ENCODE measurements at places on chromosomes 4 and X.

GRCh38 chr4:119314356-119314755 is 7.6 kb downstream of the FABP2 start:
- DNase-seq = peak; percentile 46

DNA sequence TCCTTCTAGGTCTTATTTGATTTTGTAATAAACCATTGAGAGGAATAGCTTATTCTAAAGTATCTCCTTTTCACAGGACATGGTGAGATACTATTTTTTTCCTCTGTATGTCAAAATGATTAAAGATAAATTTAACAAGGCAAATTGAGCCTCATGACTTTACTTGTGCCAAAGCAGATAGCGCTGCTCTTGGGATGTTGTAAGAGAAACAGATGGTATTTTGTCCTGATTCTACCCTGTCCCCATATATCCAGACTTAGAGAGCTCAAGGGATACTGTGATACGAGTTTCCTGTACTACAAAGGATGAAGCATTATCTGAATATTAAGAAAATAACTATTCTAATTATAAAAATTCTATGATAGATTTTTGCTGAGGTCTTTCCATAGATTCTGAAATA is 34.0 kb downstream of the EMCN start:
- no peak for DNase-seq

DNA sequence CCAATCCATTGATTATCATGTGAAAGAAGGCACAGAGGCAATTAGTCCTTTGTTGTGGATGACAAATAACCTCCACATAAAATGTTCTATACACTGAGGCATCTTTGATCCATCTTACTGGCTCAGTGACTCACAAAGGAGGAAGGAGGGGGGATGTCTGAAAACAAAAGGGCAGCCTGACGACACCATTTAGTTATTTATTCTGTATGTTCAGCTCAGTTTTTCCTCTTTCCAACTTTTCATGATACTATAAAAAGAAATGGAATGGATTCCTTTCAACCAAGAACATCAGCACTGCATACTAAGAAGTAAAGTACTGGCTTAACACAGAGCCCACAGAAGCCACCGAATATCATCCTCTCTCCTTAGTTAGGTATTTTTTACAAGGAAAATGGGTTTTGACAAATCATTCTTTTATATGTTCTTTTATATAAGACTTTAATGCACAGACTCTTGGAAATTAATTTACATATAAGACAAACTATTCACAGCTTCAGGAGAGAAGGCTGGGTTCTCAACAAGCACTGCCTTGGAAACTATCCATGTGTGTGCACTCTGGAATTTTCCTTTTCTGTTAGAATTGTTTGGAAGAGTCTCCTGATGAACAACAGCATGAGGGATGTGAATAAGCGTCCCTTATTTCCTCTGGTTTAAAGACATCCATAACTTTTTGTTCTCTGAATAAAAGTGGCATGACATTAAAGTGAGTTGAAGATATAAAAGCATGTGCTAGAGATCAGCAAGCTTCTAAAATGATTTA is 135.6 kb downstream of the TSPAN5 start:
- peak; percentile 68 for DNase-seq

DNA sequence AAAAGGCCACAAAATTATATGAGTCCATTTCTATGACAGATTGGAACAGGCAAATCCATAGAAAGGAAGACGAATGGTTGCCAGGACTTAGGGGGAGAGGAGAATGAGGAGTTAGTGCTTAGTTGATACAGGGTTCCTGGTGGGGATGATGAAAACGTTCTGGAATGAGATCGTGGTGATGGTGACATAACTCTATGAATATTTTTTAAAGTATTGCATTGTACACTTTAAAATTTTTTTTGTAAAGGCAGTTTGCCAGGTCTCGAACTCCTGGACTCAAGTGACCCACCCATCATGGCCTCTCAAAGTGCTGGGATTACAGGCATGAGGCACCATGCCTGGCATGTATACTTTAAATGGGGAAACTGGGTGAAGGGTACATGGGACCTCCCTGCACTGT is 9.9 kb upstream of the CCNQ start:
- no peak for DNase-seq

DNA sequence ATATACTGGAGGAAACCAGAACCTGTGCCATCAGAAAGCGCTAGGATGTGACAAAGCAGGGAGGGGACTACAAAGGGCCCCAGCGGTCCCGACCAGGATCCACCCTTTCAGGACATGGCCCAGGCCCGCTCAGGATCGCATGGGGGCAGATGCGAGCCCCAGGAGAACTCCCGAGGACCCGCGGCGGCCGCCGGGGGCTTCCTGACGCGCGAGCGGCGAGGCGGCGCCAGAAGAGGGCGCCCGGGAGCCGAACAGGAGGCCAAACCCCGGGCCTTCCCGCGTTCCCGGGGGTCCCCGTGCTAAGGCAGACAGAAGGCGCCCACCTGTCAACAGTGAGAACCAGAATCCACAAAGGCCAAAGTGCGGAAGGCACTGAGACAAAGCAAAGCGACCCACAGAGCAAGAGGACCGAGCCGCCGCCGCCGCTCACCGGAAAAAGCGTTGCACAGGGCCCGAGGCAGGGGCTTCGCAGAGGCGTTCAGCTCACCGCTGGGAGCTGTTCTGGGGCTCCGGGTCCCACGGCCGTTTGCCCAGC is 7.3 kb upstream of the OPN1LW start:
- DNase-seq = peak; percentile 49

- DNase-seq = no peak
Measured at GRCh38 chrX:106035064-106035463, 3.5 kb downstream of the SERPINA7 start.

DNA sequence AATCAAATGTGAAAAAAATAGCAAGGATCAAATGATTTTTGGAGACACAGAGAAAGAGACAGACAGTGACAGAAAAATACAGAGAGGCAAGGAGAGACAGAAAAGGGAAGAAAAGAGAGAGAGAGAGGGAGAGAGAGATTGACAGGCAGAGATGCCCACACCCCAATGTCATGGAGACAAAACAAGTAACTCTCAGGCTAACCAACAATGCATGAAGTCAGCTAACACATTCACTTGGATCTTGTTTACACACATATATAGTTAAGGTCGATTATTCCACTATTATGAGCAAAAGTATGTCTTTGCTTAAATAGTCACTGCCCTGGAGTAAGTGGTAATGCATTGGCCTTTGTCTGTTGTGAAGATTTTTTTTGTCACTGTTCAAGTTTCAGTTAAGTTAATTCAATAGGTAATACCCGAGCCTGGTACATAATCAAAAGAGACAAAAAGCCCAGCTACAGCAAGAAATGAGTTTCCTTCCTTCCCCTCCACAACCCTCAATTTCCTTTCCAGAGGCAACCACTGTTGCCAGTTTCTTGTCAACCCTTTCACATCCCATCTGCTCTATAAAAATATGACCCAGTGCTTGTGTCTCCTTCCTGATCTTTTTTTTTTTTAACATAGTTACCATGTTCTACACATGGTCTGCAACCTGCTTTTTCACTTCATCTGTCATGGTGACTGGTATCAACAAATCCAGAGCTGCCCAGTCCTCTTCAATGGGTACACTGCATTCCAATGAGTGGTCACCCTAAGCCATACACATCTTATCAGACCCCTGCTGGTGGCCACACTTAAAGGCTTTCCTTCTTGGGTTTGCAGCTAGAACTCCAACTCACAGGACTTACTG is 52.1 kb downstream of the PROM1 start:
- DNase-seq = no peak

- no peak for DNase-seq
Measured at GRCh38 chr4:52172166-52172565, 121.1 kb downstream of the SPATA18 start.

- no peak for DNase-seq
Measured at GRCh38 chr4:76809594-76810305, 88.2 kb downstream of the SOWAHB start.

DNA sequence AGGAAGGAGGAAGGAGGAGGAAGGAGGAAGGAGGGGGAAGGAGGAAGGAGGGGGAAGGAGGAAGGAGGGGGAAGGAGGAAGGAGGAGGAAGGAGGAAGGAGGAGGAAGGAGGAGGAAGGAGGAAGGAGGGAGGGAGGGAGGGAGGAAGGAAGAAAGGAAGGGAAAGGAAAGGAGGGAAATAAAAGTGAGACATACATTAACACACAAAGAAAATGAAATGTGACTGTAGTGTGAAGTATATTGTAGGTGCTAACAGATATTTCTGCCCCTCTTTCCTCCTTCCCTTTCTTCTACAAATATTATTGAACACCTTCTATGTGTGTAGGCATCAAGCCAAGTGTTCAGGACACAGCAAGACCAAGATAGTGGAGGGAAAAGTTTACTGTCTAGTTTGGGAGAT is 26.4 kb upstream of the PROM1 start:
- DNase-seq = no peak

DNA sequence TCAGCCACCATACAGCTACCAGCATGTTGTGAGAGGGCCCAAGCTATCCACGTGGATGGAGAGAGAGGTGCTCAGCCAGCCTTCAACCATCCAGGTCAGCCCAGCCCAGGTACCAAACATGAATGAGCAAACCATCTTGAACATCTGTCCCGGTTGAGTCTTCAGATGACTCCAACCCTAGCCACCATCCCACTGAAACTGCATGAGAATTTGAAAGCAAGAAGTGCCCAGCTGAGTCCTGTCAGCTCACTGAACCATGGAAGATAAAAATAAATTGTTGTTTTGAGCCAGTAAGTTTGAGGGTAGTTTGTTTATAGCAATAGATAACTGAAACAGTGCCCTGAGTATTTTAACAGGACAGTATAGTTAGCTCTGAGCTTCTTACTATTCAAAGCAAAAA is 7.3 kb upstream of the SEL1L3 start:
- no peak for DNase-seq

DNA sequence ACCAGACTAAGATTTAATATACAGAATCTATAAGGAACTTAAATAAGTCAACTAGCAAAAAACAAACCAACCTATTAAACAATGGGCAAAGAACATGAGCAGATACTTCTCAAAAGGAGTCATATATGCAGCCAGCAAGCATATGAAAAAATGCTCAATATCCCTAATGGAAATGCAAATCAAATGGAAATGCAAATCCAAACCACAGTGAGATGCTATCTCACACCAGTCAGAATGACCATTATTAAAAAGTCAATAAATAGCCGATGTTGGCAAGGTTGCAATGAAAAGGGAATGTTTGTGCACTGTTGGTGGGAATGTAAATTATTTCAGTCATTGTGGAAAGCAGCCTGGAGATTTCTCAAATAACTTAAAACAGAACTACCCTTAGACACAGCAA is 97.0 kb upstream of the SLC6A14 start:
- DNase-seq = peak; percentile 4

- no peak for DNase-seq
Measured at GRCh38 chrX:38069273-38069672, 62.9 kb downstream of the SYTL5 start.

- no peak for DNase-seq
Measured at GRCh38 chr4:14897217-14897616, 105.1 kb upstream of the CPEB2 start.

GRCh38 chrX:30880058-30880457 is 9.0 kb downstream of the TAB3 start:
- DNase-seq = no peak

GRCh38 chr4:47222276-47222675 is 190.9 kb downstream of the GABRB1 start:
- DNase-seq = peak; percentile 20

DNA sequence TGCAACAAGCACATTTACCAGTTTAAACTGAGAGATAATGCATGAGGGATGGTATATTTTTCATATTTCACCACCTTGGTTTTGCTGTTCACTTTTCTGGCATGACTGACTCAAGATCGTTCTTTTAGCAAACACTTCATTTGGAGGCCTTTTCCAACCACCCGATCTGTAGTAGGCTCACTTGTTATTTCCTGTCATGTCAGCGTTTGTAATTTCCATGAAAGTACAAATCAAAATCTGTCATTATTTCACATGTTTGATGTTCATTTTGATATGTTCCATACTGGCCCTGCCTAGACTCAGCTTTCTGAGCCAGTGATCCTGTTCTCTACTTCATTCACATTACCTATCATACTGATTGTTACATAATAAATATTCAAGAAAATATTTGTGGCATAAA is 1888.3 kb upstream of the PCDH7 start:
- no peak for DNase-seq

DNA sequence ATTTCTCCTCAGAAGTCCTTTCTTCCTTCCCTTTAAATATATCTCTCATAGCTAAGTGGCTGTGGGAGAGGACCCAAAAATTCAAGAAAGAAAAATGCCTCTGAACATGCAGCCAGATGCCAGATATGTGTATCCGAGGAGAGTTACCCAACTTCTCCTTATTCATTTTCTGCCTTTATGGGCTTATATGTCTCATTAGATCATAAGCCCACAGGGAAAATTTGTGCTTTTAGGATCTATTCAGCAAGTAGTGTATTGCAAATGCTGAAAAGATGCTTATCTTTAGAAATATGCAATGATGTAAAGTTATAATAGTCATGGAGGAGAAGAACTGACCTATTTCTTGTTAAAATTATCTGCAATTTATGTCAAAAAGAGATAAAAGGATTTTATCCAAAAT is 371.8 kb upstream of the NOCT start:
- no peak for DNase-seq

GRCh38 chr4:704971-705277 is 708 bp upstream of the PCGF3 start:
- no peak for DNase-seq

- DNase-seq = peak; percentile 93
Measured at GRCh38 chr4:54586320-54586955, 71.3 kb upstream of the KIT start.

GRCh38 chrX:153869473-153870287 is 16.3 kb downstream of the L1CAM start:
- no peak for DNase-seq

DNA sequence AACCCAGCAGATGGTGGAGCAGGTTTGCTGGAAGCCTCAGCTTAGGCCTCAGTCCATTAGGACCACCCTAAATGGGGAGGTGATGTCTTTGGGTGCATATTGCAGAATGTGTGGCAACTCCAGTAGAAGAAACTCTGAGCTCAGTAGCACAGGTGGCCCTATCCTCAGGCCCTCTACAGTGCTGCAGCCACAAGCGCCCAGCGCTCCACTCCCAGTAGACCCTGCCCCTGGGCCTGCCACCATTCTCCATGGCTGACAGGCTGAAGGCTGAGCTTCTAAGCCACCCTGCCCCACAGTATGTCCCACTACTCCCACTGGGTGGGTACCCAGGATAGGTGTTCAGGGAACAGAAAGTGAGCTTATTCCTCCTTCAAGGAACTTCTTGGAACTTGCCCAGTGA is 162.8 kb upstream of the MAMLD1 start:
- no peak for DNase-seq

GRCh38 chr4:143438710-143439109 is 74.8 kb upstream of the SMARCA5 start:
- peak; percentile 11 for DNase-seq

DNA sequence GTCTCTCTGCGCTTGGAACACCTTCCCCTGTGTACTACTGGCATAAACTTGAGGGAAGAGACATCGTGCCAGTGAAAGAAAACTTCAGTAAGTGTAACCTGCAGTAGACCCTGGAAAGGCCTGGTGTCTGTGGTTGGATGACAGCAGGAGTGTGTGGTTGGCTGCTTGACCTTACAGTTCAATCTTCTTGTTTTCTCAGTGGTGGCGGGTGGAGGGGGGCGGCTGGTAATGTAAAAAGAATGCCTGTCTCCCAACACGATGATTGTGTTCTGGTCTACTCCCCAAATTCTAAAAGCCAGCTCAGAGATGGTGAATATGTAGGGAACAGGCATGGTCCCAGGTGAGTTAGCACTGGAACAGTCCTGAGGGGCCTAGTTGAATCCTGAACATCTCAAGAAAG is 18.6 kb downstream of the PSMD10 start:
- DNase-seq = peak; percentile 84
